ENCODE measurements at places on chromosomes 5 and 9. TPM values are rescaled to one million over a fixed set of nuclear protein-coding genes. Genes with fewer than 3 reads are reported as not detected.

The SPATA31C1 gene
- total RNA-seq: not detected

The PCDHA9 gene
- total RNA-seq: 0.06 TPM

The RNF183 gene
- total RNA-seq: not detected

The CYLC2 gene
- total RNA-seq: not detected

The ANXA2R gene
- 1.5 TPM for total RNA-seq

The POMT1 gene
- total RNA-seq: 32.6 TPM

The CDC20B gene
- total RNA-seq: 0.06 TPM

The CA9 gene
- not detected for total RNA-seq

The FBXO10 gene
- 9.5 TPM for total RNA-seq

The TTLL11 gene
- total RNA-seq: 4.5 TPM

The ESM1 gene
- total RNA-seq: 406 TPM
